ENCODE measurements at places on chromosomes 6 and 20.

DNA sequence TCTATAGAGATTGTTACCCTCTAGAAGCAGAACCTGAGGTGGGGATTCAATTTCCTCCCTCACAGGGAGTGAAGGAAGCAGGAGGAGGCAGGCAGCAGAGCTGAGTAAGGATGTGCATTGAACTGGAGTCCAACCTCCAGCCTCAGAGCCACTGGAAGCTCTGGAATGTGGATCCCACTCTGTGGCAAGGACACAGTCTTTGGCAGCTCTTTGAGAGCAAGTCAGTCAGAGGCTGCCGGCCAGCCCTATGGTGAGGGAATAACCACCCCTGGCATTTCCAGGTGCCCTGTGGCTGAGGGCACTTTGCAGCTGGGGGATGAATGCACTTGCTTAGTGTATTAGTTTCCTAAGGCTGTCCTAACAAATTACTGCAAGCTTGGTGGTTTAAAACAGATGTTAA is 37.2 kb downstream of the EBF4 start:
- no peak for DNase-seq

DNA sequence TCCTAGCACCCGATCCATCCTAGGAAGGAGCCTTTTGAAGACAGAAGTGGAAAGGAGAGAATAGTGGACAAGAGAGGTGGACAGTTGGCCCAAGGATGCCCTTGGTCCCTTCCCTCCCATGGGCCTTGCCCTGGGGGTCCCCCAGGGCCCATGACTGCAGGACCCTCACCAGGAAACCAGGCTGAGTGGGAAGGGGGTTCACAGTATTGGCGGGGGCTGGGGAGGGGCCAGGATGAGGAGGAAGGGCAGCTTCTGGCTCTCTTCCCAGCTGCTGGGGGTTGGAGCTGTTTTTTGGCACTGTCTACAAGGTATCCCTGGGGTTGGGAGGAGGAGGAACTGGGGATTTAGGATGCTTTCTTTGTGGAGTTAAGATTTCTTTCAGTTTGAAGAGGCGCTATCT is 4.0 kb upstream of the DSN1 start:
- no peak for DNase-seq

GRCh38 chr6:75611702-75612375 is 10.2 kb downstream of the SENP6 start:
- no peak for DNase-seq

DNA sequence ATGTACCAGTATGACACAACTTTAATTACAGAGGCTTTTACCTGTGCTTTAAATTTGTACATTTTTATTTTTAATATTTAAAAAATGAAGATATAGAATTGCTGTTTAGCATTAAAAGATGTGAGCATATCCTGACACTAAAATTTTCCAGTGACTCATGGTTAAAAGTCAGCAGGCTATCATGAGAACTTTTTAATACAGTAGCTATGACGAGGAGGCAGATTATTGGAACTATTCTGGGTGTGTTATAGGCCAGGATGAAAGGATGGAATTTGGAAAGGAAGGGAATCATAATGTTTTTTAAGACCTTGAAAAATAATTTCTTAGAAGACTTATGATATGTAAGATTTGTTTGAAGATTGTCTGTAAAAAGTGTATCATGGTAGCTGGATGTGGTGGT is 91.0 kb downstream of the GFRA4 start:
- DNase-seq: no peak

GRCh38 chr6:155041741-155042279 is 46.7 kb downstream of the TIAM2 start:
- DNase-seq: no peak

DNA sequence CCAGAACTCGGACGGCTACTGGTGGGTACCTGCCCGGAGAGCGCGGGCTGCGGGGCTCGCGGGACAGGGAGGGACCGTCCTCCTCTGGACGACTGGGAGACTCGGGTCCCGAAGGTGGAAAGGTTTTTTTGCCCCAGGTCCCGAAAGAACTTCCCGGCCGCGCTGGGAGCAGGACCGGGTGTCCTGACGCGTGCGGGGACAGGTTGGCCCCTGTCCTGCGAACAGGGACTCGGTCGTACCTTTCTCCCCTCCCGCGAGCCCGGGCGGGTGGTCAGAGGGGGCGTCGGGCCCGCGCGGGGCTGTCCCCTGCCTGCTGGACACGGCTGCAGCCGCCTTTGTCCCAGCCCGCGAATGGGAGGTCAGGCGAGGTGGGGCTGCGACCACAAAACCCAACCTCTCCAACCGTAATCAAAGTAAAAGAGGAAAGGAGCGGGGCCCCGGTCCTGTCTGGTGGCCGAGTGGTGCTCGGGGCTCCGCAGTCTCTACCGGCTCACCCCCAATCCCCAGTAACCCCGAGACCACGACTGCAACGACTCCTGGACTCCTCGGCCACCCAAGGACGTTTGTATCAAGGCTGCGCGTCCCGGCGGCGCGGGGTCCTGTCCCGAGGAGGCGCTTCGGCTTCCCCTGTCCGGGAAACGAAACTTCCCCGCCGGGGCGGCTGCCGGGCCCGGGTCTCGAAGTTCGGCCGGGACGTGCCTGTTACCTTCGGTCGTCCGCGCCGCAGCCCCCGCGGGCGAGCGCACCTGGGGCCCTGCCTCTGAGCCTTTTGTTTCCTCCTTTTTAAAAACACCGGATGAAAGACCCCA is 798 bp downstream of the DSP start:
- DNase-seq: no peak

- DNase-seq: peak; percentile 1
Measured at GRCh38 chr6:32529697-32530430, at the start of gene HLA-DRB5. Gene HLA-DRB5 (minus strand): TSS chr6:32530287. CDS start chr6:32530224, 63 bp downstream.

DNA sequence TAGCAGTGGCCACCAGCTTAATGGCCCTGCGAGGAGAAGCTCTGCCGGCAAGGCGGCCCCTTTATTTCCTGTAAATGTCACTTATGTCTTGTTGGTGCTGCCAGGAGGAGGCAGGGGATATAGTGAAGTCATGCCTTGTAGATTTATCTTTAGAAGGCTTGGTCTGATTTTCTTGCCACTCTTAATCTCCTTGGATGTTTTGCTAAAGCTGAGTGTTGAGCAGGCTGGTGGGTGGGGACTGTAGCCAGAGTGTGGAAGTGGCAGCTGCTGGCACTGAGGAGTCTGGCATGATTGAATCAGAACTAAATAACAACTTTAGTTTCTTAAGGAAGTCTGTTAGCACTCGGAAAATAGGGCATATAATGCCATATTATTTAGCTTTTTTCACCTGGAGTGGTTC is 77.9 kb downstream of the PHF20 start:
- no peak for DNase-seq

GRCh38 chr6:31547727-31548543 is 527 bp downstream of the NFKBIL1 start:
- DNase-seq: no peak

DNA sequence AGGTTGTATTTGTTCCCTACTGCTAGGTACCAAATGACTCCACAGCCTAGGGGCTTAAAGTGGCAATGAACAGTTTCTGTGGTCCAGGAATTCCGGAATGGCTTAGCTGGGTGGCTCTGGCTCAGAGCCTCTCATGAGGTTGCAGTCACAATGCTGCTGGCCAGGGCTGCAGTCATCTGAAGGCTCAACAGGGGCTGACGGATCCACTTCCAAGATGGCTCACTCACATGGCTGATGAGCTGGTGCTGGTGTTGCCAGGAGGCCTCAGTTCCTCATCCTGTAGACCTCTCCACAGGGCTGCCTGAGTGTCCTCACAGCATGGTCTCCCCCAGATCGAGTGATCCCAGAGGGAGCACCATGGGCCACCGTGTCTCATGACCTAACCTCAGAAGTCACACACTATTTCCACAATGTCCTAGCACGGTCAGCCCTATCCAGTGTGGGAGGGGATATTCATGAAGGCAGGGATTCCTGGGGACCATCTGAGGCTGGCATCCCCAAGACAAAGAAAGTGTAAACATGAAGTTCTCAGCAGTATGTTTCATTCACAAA is 19.0 kb upstream of the BPI start:
- DNase-seq: no peak

- no peak for DNase-seq
Measured at GRCh38 chr6:137914530-137915193, 47.6 kb downstream of the TNFAIP3 start.

DNA sequence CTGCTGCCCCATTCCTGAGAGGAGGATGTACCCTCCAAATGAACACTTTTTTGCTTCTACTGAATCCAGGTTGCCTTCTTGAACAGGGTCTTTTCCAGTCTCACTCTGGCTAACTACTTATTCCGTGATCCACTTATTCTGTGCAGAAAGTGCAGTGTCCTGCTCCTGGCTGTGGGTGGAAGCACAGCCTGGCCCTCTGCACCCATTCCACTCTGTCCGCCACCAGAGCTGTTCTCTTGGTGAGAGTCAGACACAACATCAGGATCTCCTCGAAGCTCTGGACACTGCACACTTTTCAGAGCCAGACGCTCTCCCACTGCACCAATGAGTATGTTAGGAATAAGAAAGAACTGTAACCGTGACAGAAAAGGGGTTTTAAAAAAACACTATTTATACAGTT is 174.2 kb downstream of the MCHR2 start:
- DNase-seq: no peak

DNA sequence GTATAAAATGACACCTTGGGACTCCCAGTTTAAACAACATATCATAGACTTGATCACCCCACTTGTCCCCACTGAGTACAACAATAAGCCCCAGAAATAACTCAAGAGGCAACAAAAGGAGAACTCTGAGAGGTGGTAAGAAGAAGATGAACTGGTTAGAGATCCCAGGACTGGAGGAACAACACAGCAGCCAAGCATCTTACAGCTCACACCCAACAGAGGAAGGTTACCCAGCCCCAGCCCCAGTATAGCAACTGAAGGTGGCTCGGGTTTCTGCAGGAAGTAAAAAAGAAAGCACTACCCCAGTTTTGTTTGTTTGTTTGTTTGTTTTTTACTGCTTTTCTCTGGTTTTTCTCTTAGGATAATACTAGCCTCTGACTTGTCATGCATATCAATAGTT is 17.1 kb upstream of the TGM6 start:
- no peak for DNase-seq

- DNase-seq: no peak
Measured at GRCh38 chr6:8633762-8634161, 198.4 kb upstream of the SLC35B3 start.

DNA sequence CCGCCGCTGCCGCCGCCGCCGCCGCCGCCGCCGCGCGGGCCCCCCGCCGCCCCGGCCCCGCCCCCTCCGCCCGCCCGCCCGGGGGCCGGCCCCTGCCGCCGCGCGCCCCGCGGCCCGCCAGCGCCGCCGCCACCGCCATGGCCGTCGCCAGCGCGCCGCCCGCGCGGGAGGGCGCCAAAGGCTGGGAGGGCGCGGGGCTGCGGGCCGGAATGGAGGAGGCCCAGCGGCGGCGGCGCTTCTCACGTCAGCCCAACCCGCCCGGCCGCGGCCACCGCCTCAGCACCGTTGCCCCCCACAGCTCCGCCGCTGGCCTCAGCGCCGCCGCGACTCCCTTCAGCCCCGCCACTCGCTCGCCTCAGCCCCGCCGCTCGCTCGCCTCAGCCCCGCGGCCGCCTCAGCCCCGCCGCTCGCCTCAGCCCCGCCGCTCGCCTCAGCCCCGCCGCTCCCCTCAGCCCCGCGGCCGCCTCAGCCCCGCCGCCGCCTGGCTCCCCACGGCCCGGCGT is 258 bp downstream of the PHF10 start:
- no peak for DNase-seq

DNA sequence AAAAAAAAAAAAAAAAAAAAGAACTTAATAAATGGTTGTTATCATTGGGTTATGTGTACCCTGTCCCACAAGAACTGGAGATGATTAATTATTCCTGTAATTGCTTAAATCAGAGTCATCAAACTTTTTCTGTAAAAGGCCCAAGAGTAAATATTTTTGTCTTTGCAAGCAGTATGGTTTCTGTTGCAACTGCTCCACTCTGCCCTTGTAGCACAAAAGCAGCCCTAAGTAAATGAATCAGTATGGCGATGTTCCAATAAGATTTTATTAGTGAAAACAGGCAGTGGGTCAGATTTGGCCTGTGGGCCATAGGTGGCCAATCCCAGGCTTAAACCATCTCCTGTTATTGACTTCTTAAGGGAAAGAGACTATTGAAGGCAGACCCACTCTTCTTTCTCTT is 252.7 kb downstream of the TSHZ2 start:
- no peak for DNase-seq

DNA sequence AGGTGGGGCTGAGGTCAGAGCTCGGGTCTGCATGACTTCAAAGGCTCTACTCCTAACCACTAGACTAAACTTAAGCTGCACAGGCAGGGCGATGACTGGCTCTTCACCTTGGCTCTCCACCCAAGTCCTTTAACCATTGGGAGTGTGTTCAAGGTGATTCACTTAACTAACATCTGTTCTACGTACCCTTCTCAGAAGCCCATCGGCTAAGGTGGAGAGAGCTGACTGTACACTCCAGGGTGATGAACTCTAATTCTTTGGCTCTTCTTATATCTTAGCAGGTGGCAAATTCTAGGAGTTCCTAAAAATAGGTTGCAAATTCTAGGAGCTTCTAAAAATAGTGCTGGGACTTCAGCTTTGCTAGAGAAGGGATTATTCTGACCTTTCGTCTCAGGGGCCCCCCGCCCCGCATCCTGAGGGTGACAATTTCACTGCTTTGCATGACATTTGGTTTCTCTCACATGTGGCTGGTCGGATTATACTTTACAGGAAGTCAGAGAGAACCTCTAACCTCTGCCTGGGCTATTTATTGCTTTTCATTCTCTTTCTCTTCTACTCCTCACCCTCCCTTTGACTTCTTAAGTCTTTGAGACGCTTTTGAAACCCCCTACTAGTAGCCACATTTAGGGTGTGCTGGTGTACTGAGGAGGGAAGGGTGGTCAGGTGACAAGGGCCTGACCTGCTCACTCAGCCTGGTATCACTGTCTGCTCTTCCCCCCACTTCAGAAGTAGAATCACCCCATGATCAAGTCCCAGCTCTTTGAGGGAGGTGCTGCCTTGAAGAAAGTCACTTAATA is 55.5 kb downstream of the PRDM1 start:
- no peak for DNase-seq

GRCh38 chr6:93848031-93848742 is 428.8 kb upstream of the EPHA7 start:
- no peak for DNase-seq

- DNase-seq: no peak
Measured at GRCh38 chr6:94005835-94006234, 586.5 kb upstream of the EPHA7 start.

- no peak for DNase-seq
Measured at GRCh38 chr20:55656231-55656775, 349.0 kb downstream of the CBLN4 start.

- no peak for DNase-seq
Measured at GRCh38 chr20:62162765-62163484, 19.4 kb downstream of the SS18L1 start.

Data from nucleus accumbens (tissue), 56 donors.